ENCODE measurements at places on chromosomes 7 and 10.

- no peak for DNase-seq
Measured at GRCh38 chr7:49669285-49669684, 104.2 kb upstream of the VWC2 start.

DNA sequence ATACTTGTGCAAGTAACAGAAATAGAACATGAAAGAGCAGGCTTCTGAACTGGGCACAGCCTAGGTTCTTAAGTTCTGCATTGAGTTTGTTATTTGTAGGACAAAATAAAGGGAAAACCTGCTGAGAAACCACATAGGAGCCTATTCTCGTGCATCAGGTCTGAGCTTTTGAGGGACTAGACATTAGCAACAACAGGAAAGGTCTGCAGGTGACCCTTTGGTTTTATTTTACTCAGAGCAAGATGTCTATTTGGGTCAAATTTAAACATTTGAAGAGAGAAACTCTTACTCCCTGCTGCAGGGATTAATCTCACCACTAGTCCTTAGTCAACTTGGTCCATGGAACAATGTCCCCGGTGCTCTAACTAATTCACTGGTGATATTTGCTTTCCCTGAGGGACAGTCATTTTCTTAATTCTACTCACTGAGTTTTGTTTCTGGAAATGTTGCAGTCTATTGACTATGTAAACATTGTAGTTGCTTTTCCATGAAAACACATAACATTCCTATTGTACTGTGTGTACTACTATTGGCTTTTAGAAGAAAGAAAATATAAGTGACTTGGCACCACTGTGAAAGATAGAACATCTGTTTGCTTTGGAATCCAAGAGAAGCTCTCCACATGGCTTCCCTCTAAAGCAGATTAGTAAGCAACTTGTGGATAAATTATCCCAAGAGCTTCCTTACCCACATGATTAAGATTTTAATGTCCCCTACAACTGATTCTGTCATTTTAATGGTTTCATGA lies 108.2 kb downstream of the CHRM2 start:
- DNase-seq: no peak

DNA sequence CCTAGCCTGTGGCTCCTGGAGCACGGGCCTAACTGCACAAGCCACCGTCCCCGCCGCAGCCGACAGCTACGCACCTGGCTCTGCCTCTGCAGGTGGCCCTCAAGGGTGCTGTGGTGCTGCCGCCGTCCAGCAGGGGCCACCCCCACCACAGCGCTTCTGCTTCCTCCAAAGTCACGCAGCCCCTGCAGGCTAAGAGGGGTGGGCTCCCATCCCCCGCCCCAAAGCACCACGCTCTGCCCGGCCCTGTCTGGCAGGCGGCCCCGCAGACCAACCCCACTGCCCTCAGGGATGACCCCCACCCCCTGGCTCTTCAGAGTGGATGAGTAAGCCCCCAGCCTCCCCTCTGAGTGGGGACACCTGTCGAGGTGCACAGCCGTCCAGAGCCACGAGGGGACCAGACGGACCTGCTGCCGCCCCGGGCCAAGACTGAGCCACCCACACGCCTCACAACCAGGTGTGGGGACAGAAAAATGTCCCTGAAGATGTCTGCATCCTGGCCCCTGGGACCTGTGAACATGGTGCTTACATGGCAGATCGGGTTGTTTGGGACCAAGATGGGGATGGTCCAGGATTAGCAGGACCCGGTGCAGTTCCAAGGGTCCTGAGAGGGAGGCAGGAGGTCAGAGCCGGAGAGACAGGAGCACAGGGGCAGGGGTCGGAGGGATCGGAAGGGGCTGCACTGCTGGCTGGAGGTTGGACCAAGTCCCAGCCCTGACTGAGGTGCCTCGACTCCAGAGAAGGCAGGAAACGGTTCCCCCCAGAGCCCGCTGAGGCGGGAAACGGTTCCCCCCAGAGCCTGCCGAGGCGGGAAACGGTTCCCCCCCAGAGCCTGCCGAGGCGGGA lies 9.0 kb upstream of the ADAP1 start:
- no peak for DNase-seq

DNA sequence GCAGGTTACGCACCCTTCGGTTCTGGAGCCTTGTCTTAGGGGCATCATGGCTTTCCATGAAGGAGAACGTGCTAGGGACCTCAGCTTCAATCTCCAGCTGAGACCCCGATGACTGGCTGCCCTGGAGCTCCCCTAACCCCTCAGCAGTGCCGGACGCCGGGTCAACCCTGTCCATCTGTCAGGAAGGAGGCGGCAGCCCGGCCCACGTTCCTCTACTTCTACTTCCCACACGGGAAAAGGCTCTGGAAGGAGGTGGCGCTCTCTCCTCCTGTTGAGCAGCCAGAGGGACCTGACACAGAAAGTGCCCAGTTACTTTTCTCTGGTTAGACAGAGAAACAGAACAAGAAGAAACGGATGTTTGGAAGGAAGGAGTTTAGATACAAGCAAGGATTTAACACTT lies 87.4 kb downstream of the DYNC2I1 start:
- no peak for DNase-seq

GRCh38 chr10:73907841-73908517 lies 3.0 kb upstream of the PLAU start:
- DNase-seq: no peak

DNA sequence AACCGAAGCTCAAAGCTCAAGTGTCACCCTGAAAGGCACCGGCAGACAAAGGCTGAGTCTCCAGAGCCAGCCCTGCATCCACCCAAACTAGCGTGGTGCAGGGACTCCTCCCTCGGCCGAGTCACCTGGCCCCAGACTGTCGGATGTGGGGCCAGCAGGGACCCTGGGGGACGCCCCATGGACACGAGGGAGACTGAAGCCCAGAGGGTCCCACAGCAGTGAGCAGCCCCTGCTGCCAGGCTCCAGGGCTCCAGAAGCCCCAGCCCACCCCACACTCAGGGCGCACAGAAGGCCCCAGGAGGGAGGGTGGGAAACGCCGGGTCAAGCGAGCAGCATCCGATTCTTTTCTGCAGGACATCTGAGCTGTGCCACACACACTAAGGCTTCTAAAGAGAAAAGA lies 20.2 kb downstream of the GPR146 start:
- DNase-seq: no peak

GRCh38 chr7:90262438-90262837 lies 17.5 kb downstream of the CFAP69 start:
- DNase-seq: no peak

- no peak for DNase-seq
Measured at GRCh38 chr7:116241291-116241690, 31.0 kb downstream of the TES start.

GRCh38 chr7:124532166-124532565 lies 233.4 kb downstream of the GPR37 start:
- DNase-seq: no peak

DNA sequence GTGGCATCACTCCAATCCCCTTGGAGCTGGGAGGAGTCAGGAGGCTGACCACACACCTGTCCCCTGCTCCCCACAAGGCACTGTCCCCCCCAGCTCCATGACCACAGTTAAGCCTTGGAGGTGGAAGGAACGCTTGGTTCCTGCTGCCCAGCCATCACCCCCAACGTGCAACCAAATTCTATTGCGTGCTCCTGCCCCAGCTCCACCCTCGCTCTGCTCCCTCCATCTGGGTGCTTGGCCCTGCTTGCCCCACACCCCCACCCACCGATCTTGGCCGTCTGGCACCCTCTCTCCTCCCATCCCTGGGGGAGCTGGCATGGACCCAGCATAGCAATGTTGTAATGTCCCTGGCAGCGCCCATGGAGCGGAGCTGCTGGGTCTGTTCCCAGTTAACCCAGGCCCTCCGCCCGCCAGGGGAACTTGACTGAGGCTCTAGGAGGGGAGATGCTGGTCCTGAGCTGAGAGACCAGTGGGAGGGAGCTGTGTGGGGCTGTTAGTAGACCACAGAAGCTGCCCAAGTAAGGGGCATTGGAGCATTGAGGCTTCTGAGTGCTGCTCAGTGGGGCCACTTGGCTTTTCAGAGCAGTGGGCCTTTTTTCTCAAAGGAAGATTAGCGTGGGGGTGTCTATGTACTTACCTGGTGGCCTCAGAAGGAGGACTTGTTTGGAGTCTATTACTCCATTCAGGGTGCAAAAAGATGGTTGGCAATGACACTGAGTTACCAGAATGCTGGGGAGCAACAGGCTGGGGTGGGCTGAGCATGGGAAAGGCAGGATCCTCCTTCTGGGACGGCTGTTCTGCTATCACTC lies 1.1 kb downstream of the EPHB6 start:
- no peak for DNase-seq

GRCh38 chr10:88534072-88534665 lies 48.9 kb downstream of the RNLS start:
- DNase-seq: no peak

- DNase-seq: no peak
Measured at GRCh38 chr7:10798044-10798443, 175.6 kb upstream of the PHF14 start.

Data from stimulated activated CD4-positive, alpha-beta T cell treated with anti-CD3 and anti-CD28 coated beads, Interleukin-4, amount 100 ng/mL, for 48 hours (primary cell).